ENCODE measurements at places on chromosomes 11 and 22.

- DNase-seq = no peak
- H3K27me3 ChIP-seq = no peaks in the 10 kb centered on the region
- H3K4me1 ChIP-seq = no peaks in the 10 kb centered on the region
- H3K4me3 ChIP-seq = no peak overlapping the region
Measured at GRCh38 chr11:86702220-86702983, 30.0 kb upstream of the ME3 start.

- no peak overlapping the region for H3K27ac ChIP-seq
- peaks cover 7% of the 10 kb centered on the region for H3K4me1 ChIP-seq
- H3K36me3 ChIP-seq = no peaks in the 10 kb centered on the region
- H3K4me3 ChIP-seq = no peak overlapping the region
- no peaks in the 10 kb centered on the region for H3K27me3 ChIP-seq
Measured at GRCh38 chr11:2912498-2912897, 16.7 kb downstream of the PHLDA2 start.

GRCh38 chr22:45823336-45823735 is 151.7 kb downstream of the ATXN10 start:
- no peak overlapping the region for H3K27ac ChIP-seq
- no peak overlapping the region for H3K4me3 ChIP-seq
- no peaks in the 10 kb centered on the region for H3K27me3 ChIP-seq
- DNase-seq = no peak
- H3K4me1 ChIP-seq = no peaks in the 10 kb centered on the region

DNA sequence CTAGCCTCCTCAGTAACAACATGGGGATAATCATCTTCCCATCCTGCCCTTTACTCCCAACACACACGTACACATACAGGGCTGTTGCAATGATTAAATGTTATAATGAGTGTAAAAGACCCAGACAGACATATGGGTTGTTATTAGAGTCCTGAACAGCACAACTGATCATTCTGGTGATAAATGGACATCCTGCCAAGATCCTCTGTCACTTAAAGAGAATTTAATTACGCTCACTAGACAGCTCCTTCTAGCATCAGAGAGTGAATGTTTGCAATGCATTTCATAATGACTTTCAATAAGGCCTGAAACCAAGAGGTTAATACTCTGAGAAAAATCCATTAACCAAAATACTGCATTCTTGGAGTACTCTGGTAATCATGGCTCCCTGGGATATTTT is 115.8 kb downstream of the KCNC1 start:
- no peak overlapping the region for H3K27ac ChIP-seq
- no peak for DNase-seq
- no peaks in the 10 kb centered on the region for H3K4me1 ChIP-seq
- no peaks in the 10 kb centered on the region for H3K27me3 ChIP-seq

DNA sequence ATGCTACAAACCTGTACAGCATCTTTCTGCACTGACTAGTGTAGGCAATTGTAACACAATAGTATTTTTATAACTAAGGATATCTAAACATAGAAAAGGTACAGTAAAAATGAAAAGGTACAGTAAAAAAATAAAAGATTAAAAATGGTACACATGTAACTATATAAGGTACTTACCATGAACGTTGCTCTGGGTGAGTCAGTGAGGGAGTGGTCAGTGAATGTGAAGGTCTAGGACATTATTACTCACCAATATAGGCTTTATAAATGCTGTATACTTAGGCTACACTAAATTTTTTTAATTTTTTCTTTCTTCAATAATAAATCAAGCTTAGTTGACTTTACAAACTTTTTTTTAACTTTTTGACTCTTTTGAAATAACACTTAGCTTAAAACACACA is 59.9 kb downstream of the EIF3M start:
- DNase-seq = no peak
- H3K4me1 ChIP-seq = no peaks in the 10 kb centered on the region
- no peaks in the 10 kb centered on the region for H3K27me3 ChIP-seq
- no peaks in the 10 kb centered on the region for H3K36me3 ChIP-seq
- H3K27ac ChIP-seq = no peak overlapping the region
- H3K4me3 ChIP-seq = no peak overlapping the region

- no peak for DNase-seq
- no peaks in the 10 kb centered on the region for H3K27me3 ChIP-seq
- H3K36me3 ChIP-seq = no peaks in the 10 kb centered on the region
- no peak overlapping the region for H3K27ac ChIP-seq
Measured at GRCh38 chr11:26193694-26194365, 138.1 kb upstream of the ANO3 start.

GRCh38 chr11:80505771-80506170 is 1064.9 kb upstream of the TENM4 start:
- H3K4me3 ChIP-seq = no peak overlapping the region
- no peaks in the 10 kb centered on the region for H3K36me3 ChIP-seq
- DNase-seq = no peak

GRCh38 chr11:65506772-65507505 is 8.1 kb downstream of the MALAT1 start:
- H3K4me1 ChIP-seq = peaks cover 19% of the 10 kb centered on the region
- DNase-seq = no peak
- H3K27ac ChIP-seq = peak overlapping the region; percentile 95
- H3K36me3 ChIP-seq = peaks cover 46% of the 10 kb centered on the region

DNA sequence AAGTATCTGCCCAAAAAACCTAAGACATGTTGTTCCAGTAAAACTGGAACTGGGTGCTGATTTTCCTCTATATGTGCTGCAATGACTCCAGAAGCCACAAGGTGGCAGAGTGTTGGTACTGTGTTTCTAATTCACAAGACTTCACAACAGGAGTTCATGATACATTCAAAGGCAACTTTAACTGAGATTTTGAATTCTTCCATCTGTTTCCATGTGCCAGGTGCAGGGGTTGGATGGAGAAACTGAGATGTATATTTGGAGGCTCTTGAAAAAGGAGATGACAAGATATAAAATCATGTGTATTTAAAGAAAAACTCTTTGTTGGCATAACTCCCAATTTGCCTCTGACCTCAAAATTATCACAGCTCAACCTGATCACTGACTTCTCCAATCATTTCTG is 1098.6 kb upstream of the CCDC90B start:
- no peak overlapping the region for H3K4me3 ChIP-seq
- no peak for DNase-seq
- no peaks in the 10 kb centered on the region for H3K27me3 ChIP-seq
- H3K4me1 ChIP-seq = no peaks in the 10 kb centered on the region
- H3K36me3 ChIP-seq = no peaks in the 10 kb centered on the region

GRCh38 chr11:34298871-34299270 is 58.9 kb downstream of the ABTB2 start:
- no peaks in the 10 kb centered on the region for H3K36me3 ChIP-seq
- no peak for DNase-seq
- no peak overlapping the region for H3K27ac ChIP-seq
- no peaks in the 10 kb centered on the region for H3K4me1 ChIP-seq
- H3K27me3 ChIP-seq = no peaks in the 10 kb centered on the region
- H3K4me3 ChIP-seq = no peak overlapping the region

- no peaks in the 10 kb centered on the region for H3K4me1 ChIP-seq
- no peak for DNase-seq
- H3K36me3 ChIP-seq = peaks cover 6% of the 10 kb centered on the region
- H3K27me3 ChIP-seq = no peaks in the 10 kb centered on the region
- no peak overlapping the region for H3K4me3 ChIP-seq
- no peak overlapping the region for H3K27ac ChIP-seq
Measured at GRCh38 chr11:74896311-74896710, 52.6 kb downstream of the XRRA1 start.

GRCh38 chr22:48738204-48738980 is 1089.3 kb downstream of the BRD1 start:
- H3K4me1 ChIP-seq = no peaks in the 10 kb centered on the region
- no peaks in the 10 kb centered on the region for H3K27me3 ChIP-seq
- peak; percentile 56 for DNase-seq

GRCh38 chr11:64670975-64671374 is 52.0 kb downstream of the NRXN2 start:
- H3K36me3 ChIP-seq = no peaks in the 10 kb centered on the region
- H3K4me1 ChIP-seq = peaks cover 6% of the 10 kb centered on the region
- DNase-seq = no peak
- H3K4me3 ChIP-seq = no peak overlapping the region
- no peak overlapping the region for H3K27ac ChIP-seq
